Activated CD4-positive, alpha-beta T cell treated with anti-CD3 and anti-CD28 coated beads, Interleukin-2, amount 50 U/mL, for 48 hours (primary cell): ENCODE measurements at places on chromosomes 3 and 15.

DNA sequence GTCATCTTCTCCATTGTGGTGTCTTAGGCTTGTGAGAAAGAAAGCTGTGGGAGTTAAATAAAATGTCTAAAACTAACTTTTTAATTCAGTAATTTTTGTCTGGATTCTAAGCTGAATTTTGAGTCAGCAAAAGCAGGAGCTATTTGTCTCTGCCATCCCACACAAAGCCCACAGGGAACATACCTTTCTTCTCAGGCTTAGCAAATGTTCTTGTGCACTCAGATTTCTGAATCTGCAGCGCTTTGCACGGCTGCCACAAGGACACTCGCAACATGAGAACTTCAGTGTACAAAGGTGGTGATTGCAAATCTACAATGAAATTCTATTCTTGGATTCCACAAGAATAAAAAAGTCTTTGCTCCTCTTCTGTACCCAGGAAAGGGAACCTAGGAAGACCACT is 88.2 kb upstream of the RNF7 start:
- no peak for DNase-seq

DNA sequence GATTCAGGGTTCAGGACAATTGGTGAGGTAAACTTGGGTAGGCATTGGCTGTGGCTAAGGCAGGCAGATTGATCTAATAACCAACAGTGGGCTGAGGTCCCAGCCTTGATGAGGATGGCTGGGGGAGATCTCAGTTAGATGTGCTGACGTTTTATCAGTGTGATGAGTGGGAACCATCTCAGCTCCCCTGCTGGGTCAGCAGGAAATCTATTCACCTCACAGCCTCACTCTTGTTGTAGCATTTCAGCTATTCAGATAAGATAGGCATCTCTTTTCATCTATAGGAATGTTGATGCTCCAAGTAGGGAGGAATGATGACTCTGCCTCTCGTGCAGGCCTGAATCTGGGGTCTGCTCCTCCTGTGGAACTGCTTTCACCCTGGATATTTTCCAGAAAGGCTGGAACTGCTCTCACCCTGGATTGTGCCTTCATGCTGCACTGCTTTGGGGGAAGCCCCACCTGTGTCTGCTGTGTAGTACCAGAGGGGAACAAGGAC is 973.7 kb downstream of the NSUN3 start:
- no peak for DNase-seq

- no peak for DNase-seq
Measured at GRCh38 chr3:14481018-14481645, 59.0 kb downstream of the GRIP2 start.

DNA sequence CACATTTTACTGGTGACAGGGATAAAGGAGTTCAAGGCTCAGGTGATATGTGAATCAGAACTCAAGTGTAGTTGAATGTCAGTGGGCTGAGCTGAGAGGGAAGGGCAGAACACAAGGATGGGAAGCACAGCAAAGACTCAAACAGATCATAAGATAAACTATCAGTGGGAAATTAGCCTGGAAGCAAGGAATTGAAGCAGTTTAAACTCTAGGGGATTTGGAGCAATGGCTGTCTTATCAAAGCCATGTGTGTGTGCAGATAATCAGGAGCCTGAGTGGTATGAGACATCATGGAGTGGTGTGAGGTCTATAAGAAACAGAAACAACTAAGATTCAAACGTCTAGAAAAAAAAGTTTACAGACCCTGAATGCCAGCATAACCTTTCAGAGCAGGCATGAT is 634.6 kb downstream of the AGBL1 start:
- DNase-seq, result no peak

GRCh38 chr3:132253262-132253878 is 63.8 kb upstream of the ACP3 start:
- no peak for DNase-seq
